ENCODE measurements at places on chromosomes 13 and 19. TPM values are rescaled to one million over a fixed set of nuclear protein-coding genes. Genes with fewer than 3 reads are reported as not detected.

N4BP2L1 gene
- total RNA-seq, result not detected

BCAM gene
- total RNA-seq, result 95.2 TPM

SOX1 gene
- not detected for total RNA-seq

ZNF880 gene
- 0.16 TPM for total RNA-seq

DKKL1 gene
- 0.80 TPM for total RNA-seq

ZSCAN1 gene
- total RNA-seq, result not detected

DENND1C gene
- 0.22 TPM for total RNA-seq

NLRP11 gene
- not detected for total RNA-seq

ATP8A2 gene
- total RNA-seq, result not detected

ATP4A gene
- total RNA-seq, result not detected

PGLYRP2 gene
- total RNA-seq, result not detected

TGFBR3L gene
- total RNA-seq, result not detected

PLVAP gene
- total RNA-seq, result not detected

CBY2 gene
- not detected for total RNA-seq

NOTCH3 gene
- total RNA-seq, result 8.7 TPM

AMER2 gene
- total RNA-seq, result not detected

C19orf33 gene
- 705 TPM for total RNA-seq

CLASRP gene
- 53.3 TPM for total RNA-seq

All from A549 treated with ZK216348 at 1 μM for 4 hours (cell line).